Osteocyte (in vitro differentiated cells): ENCODE measurements at places on chromosomes 4 and X.

DNA sequence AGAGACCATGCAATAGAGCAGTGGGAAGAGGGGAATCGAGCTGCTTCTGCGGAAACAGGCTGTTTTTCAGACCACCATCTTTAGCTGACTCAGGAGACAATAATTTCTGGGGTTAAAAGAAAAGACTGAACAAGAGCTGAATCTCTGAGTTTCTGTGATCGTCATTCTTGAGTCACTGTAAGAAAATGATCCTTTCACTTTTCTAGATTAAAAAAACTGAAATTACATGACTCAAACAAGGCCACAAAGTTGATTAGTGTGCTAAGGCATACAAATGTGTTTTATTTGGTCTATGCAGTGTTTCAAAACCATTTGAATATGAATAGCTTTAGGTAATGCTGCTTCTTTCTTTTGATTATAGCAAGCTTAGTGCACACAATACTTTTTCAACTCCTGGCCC lies 194.4 kb upstream of the RPL34 start:
- no peak for DNase-seq

GRCh38 chr4:30028826-30029225 lies 691.3 kb upstream of the PCDH7 start:
- DNase-seq = no peak

DNA sequence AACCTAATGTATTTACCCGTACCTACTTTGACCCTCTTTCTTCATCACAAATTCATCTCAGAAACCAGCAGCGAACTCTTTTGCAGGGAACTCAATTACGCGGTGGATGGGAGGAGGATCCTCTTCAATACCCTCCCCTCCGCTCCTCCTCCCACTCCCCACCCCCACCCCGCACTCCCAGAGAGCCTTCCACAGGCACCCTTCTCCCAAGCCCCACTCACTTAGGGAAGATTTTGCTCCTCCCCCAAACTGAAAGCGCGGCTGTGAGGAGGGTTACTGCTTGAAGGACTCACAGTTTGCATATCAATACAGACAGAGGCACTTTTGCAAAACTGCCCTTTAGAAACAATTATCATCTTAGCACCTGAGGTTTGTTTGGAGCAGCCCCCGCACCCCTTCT lies 960 bp upstream of the IL1RAPL1 start:
- DNase-seq = no peak

- no peak for DNase-seq
Measured at GRCh38 chrX:54473993-54474859, 21.8 kb downstream of the FGD1 start.

DNA sequence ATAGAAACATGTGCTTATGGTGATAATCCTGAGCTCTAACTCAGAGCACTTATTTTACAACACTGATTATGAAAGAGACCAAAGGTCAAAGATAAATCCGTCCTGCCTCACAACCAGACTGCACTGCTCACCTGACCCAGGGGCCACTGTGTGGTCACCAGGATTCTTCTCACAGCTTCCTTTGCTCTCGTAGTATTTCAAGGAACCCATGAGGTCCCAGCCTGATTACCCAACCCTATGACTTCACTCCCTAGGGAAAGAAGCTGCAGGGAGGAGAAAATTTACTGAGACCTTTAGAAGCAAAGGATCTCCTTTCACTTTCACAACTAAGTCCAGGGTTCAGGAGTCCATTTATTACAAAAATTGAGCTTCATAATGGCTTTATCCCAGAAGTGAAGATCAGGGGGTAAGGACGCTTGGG lies 9.6 kb downstream of the SLC25A5 start:
- DNase-seq = no peak

DNA sequence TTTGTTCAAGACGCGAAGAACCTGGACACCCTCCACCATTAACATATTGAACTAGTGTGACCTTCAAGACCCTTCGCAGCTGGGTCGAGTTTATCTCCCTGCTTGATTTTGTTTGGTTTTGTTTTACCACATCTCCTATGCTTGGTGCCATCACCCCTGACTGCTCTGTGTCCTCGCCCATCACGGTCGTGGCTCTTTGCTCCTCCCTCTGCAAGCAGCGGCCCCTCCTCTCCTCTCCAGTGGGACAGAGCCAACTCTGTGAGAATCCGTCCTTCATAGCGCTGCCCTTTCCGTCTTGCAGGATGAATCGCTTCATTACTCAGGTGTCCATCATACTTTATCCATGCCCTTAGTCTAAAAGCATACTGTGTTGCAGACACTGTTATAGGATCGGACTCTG lies 9.1 kb upstream of the FAM149A start:
- DNase-seq = no peak

- DNase-seq = no peak
Measured at GRCh38 chrX:147962476-147962875, 18.7 kb upstream of the FMR1NB start.

DNA sequence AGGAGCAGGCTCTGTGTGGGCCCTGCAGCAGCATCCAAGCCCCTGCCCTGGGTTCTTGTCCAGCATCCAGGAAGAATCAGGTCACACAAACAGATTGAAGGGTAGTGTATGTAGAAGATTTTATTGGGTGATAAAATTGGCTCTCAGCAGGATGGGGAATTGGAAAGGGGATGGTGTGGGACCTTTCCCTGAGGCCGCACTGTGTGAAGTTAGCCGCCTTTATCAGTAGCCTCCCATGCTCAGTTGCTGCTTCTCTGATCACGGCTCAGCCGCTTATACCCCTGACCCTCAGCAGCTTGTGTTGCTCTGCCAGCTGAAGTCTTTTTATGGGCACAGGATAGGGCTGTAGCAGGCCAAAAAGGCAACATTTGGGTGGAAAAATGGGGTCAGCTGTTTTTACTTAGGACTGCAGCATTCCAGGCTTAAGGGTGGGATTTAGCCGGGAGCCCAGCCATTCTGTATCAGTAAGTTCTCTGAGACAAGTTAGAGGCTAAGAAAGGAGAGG lies 35.2 kb upstream of the CCNG2 start:
- peak; percentile 68 for DNase-seq

- no peak for DNase-seq
Measured at GRCh38 chr4:99144070-99144469, at the start of gene ADH4. ADH4 (minus strand) TSS chr4:99144297; CDS start chr4:99144222, 75 bp downstream.

DNA sequence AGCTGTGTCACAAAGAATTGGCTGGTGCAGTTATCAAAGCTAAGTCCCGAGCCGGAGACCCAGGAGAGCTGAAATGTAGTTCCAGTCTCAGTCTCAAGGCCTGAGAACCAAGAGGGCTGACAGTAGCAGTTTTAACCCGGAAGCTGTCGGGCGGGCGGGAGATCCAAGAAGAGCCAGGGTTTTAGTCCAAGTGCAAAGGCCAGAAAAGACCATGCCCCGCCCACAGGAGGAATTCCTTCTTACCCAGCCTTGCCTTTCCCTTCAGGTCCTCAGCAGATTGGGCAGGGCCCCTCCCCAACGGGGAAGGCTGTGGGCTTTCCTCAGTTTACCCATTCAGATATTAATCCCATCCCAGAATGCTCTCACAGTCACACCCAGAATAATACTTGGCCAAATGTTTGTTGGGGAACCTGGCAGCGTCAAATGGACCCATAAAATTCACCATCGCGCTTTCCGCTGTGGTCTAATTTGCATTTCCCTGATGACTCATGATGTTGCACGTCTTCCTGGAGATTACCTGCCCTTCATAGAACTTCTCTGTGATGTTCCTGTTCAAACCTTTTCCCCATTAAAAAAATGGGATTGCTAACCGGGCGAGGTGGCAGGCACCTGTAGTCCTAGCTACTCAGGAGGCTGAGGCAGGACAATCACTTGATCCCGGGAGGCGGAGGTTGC lies 16.2 kb downstream of the MAEA start:
- DNase-seq = no peak

DNA sequence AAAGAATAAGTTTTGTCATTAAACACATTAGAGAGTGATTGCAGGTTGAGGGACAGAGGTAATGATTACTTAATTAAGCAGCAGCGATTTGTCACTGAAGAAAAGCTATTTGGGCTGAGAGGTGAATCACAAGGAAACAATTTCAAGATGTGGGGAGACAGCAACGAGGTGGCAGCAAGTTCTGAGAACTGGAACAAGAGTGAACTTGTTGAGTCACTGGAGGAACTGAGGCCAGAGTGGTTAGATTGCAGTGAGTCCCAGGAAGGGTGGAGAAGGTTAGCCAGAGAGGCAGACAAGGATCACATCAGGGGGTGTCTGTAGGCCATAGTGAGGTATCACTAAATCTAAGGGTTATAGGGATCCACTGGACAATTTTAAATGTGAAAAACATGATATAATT lies 57.9 kb upstream of the TMPRSS11A start:
- DNase-seq = no peak

- DNase-seq = no peak
Measured at GRCh38 chr4:90875791-90876190, 748.6 kb downstream of the CCSER1 start.

- DNase-seq = no peak
Measured at GRCh38 chr4:171239196-171239595, 574.0 kb upstream of the GALNTL6 start.

GRCh38 chrX:2391869-2392606 lies 108.7 kb downstream of the DHRSX start:
- no peak for DNase-seq
